ENCODE measurements at places on chromosomes 7 and 10. TPM values are rescaled to one million over a fixed set of nuclear protein-coding genes. Genes with fewer than 3 reads are reported as not detected.

The ELOVL3 gene
- 0.58 TPM for total RNA-seq

GRCh38 chr10:133041101-133041500 is 46.6 kb upstream of the ADGRA1 start:
- DNase-seq, result no peak

DNA sequence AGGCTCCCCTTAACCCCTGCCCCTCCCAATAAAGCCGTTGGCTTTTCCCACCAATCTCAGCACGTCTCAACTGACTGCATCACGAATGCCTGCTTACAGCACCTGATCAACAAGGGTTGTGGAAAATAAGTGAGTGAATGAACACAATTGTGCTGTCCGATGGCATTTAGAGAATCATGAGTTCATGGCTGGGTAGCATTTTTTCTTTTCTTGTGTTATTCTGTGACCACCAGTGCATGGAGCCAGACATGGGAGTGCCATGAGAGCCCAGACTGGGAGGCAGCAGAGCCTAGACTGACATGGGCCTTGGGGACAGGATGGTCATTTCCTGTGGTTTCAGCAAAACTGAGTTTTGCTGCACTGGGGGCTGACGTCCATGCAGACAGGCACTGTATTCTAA is 254.1 kb upstream of the IGFBP3 start:
- no peak for DNase-seq

DNA sequence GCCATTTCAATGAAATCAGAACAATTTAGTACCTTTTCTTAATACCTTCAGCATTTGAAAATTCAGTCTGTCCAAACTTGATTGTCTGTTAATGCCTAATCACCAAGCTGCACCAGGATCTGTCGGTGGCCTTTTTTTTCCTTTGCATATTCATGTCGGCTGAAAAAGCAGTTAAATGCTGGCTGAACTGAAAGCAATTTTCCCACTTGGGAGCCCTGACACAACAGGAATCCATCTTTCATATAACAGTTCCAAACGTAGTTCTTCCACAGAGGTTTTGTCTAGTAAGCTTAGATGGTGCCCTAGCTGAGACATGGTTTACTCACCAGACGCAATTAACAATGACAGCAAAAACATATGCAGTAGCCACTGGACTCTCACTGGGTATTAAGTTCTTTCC is 83.6 kb upstream of the CHCHD3 start:
- no peak for DNase-seq

The GNGT1 gene
- total RNA-seq, result not detected

The KCNMA1 gene
- 14.8 TPM for total RNA-seq

The PFKP gene
- 44.9 TPM for total RNA-seq

The LIPK gene
- not detected for total RNA-seq

DNA sequence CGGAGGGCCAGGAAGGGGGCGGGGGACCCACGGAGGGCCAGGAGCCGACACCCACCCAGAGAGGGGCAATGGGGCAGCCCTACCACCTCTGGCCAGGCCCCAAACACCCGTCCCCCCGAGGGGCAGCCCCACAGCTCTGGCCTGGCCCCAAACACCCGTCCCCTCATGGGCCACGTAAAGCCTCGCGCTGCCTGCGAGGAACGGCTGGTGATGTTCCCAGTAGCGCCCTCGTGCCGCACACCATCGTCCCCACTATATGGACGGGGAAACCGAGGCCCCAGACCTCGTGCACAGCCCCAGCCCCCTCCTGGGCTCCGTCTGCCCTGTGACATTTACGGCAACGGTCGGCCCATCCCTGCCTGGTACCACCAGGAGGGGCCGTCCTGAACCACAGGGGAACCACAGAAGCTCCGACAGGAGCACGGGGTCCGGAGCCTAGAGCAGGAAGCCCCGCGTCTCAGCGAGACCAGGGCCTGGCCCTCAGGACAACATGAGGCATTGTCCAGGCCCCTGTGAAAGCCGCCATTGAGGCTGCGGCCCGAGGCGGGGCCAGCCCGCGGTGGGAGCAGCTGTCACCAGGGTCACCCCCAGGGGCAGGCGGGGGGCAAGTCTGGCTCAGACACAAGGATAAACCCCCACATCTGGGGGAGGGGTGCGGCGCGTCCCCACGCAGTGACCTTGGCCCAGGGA is 35.6 kb downstream of the GET4 start:
- no peak for DNase-seq

DNA sequence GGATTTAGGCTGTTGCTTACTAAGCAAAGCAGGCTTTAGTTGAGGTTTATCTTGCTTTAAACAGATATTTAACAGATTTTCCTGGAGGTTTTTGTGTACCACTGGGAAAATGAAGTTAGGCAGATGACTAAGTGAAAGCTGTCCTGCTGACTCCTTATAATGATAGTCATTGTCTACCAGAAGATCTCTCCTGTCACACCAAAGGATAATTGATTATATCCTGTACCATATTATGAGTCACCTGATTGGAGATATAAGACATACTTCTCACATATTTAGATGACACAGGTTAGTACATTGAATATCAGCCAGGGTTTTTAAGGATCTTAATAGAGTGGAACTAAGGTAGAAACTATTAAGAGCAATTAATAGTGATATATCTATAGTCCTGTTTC is 68.4 kb downstream of the PTEN start:
- DNase-seq, result no peak

The CADPS2 gene
- 34.2 TPM for total RNA-seq

- no peak for DNase-seq
Measured at GRCh38 chr7:129923709-129924108, 29.1 kb downstream of the UBE2H start.

GRCh38 chr10:125662584-125662983 is 20.4 kb downstream of the TEX36 start:
- no peak for DNase-seq

The BTBD16 gene
- total RNA-seq, result 2.1 TPM

DNA sequence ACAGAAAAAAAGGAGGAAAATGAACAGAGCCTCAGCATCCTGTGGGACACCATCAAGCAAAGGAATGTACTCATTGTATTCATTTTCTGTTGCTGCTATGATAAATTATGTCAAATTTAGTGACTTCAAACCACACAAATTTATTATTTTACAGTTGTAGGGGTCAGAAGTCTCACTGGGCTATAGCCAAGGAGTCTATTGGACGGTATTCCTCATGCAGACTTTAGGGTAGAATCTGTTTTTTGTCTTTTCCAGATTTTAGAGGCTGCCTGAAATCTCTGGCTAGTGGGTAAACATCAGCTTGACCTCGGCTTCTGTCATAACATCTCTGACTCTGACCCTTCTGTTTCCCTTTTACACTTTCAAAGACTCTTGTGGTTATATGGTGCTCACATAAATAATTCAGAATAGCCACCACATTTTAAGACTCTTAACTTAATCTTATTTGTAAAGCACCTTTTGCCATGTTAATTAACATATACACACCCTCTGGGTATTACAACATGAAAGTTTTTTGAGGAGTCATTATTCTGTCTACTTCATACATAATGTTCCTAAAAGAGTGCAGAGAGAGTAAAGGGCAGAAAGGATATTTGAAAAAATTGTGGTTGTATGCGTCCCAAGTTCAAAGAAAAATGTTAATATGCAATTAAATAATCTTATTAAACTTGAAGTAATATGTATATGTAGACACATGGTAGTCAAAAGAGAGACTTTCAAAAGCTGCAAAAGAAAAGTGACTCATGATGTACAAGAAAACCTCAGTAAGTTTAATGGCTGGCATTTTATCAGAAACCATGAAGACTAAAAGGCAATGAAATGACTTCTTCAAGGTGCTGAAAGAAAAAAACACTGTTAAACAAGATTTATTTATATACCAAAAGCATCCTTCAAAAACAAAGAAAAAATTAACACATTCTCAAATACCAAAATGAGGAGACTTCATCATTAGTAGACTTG is 70.8 kb upstream of the MEOX2 start:
- DNase-seq, result no peak

The SND1 gene
- total RNA-seq, result 229 TPM

The STK32C gene
- 18.2 TPM for total RNA-seq

The OPN1SW gene
- not detected for total RNA-seq

DNA sequence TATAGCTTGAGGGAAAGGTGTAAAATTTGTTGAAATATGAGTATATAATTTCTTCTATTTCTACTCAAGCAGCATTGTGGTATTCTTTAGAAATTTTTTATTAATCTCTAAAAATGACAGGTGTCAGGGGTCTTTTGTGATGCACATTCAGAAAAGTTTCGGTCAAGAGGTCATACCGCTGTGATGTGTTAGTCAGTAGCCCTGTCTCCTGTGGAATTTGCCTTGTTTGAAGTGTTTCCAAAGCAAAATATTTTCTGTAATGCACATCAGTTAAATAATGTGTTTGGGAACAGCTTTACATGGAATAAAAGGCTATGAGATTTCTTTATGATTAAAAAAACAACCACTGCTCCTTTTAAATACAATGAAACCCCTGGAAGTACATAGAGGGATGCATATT is 35.8 kb downstream of the FOXP2 start:
- no peak for DNase-seq

GRCh38 chr7:111264981-111265380 is 174.1 kb downstream of the LRRN3 start:
- no peak for DNase-seq

DNA sequence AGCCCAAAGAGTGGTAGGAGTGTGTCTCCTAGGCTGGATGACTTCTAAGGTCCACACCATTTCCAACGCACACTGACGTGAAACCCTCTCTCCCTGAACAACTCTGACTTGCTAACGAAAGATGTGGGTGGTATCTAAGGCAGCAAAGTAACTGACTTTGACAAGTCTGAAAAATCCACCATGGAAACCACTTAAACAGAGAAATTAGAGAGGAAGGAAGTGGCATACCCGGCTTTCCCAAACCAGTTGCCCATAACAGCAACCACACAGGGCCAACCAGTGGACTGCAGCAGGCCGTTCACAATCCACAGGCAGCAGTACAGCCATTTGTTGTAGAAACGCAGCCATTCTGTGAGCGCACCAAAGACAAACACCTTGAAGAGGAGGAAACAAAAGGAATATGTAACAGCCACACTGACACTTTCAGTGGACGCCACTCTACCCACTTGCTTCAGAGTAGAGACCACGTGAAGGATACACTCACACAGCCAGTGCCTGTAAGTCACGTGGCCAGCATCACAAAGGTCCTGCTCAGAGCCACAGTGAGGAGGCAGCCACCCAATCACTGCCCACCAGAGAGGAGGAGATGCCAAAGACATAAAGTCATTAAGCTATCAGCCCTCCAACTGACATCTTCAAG is 39.8 kb downstream of the SLC37A3 start:
- DNase-seq, result no peak

- DNase-seq, result peak; percentile 46
Measured at GRCh38 chr10:34655286-34656170, 159.6 kb downstream of the PARD3 start.
